ENCODE measurements at places on chromosomes 6 and 20. TPM values are rescaled to one million over a fixed set of nuclear protein-coding genes. Genes with fewer than 3 reads are reported as not detected.

CAGE1 gene
- total RNA-seq = 0.09 TPM

DNA sequence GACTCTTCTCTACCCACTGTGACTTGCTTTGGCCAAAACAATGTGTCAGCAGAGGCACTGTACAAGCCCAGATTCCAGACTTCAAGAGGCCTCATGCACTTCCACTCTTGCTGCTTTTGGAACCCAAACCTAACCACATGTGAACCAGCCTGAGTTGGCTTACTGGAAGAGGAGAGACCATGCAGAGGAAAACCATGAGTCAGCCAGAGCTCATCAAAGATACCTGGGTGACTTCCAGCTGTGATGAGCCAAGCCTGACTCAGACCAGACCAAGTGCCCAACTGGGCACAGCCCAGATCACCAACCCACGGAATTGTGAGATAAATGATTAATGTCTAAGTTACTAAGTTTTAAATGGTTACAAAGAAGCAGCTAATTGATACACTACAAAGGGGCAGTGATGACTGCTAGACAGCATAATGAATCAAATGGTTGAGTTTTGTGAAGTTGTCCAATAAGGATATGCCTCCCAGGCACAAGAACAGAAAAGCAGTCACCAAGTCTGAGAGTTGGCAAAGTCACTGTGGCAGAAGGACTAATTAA, 16.2 kb upstream of the BEND6 start:
- DNase-seq = no peak

GRCh38 chr6:169667716-169668115, 34.1 kb downstream of the WDR27 start:
- peak; percentile 37 for DNase-seq

DNA sequence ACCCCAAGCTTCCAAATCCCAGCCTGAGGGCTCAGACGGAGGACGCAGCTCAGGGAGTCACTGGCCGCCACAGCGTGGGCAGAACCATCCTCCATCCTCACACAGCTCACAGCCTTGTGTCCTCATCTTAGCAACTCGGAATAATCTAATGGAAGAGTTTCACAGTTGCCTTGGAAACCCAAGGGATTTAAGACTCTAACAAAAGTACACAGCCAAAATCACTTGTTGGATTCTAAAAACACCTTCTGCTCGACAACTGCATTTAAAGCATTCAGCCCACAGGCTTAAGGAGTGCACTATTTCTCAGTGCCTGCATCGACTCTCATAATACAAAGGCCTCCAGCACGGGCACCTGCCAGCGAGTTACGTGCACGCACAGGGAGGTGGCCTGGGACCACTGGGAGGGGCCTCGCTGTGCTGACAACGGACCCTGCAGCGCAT, 45.4 kb downstream of the ZBTB46 start:
- no peak for DNase-seq

BCLAF1 gene
- 230 TPM for total RNA-seq

GRCh38 chr6:110703010-110703905, 112.0 kb downstream of the CDK19 start:
- no peak for DNase-seq

- no peak for DNase-seq
These were observed 266.9 kb downstream of the TBC1D32 start for GRCh38 chr6:121067381-121067780.

AIF1 gene
- total RNA-seq = 9.8 TPM

DNA sequence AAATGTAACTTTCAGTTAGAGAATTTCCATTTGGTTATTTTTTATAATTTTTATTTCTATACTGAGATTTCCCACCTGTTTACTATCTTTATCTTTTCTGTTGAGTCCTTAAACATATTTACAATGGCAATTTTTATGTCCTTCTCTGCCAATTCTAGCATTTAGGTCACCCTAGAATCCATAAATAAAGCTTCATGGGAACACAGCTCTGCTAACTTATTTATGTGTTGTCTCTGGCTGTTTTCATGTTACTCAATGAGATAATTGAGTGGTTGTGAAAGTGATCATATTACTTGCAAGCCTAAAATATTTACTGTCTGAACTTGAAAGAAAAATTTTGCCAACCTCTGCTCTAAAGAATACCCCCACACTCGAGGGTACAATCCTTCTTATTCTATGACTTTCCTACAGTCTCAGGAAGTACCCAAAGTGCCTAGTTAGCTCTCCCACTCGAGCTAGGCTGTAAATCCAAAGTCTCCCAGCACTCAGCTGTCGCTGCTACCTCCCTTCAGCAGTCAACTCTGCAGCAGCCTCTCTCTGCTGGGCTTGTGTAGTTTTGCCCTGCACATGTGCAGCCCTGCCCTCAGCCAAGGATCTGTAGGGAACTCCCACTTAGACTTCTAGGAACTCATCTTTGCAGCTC, 53.5 kb upstream of the GCLC start:
- no peak for DNase-seq

DNA sequence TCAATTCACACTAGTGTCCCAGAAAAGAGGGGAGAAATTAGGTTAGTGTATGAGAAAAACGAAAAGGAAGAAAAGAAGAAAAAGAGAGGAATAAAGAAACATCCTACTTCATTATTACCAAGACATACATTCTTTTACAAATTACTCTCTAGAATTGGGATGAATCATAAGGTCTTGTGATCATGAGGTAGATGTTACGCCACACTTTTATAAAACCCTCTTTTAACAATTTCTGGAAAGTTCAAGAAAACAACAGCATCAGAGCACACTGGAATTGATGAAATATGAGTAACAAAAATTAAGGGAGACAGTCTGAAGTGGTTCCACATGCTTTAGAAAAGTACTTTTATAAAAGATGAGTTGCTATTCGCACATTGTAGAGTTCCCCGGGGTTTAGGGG, 32.6 kb upstream of the NRSN1 start:
- DNase-seq = no peak

DNA sequence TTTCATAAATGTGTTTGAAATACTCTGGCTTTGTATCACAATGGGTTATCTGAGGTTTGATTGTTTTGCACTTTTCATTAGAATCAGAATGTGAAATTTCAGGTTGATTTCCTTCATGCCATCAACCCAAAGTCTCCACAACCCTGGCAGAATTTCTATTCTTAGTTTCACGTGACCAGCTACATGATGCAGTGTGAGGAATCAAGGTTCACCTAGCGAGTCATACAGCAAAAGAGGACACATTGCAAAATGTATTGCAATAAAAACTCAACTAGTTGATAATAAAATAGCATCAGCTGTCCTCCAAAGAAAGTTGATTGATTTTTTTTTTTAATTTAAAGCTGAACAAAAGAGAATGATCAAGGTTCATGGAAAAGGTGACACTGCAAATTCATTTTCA, 2.2 kb downstream of the HAO1 start:
- no peak for DNase-seq

DNA sequence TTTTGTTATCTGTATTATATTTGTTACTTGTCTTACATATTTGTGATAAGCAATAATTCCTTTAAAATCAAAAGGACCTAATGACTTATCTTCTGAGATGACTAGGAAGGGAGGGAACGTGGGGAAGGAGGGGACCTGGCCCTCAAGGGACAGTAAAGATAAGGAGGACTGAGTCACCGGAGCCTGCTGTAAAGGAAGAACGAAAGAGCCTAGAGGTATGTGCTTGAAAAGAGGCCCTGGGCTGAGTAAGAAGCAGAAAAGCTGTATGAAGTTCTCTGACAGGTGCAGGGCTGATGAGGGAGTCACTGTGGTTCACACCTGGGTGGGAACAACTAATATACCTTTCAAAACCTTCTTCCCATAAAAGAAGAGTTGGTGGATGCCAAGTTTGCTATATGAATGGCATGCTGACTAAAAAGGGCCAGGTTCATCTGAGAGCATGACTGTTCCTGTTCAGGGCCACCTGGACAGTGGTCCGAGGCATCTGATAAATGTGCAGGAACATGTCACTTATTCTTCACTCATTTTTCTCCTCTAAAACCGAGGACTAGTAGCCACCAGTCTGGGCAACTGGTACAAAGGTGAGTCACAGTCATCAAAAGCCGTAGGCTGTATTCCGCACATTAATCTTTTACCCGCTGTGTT, 111.3 kb downstream of the TNFAIP3 start:
- no peak for DNase-seq

ASXL1 gene
- total RNA-seq = 25.6 TPM

SLC22A7 gene
- total RNA-seq = not detected

- DNase-seq = no peak
These were observed 3.0 kb downstream of the ROMO1 start for GRCh38 chr20:35702051-35702823.

- DNase-seq = no peak
These were observed 39.0 kb downstream of the DSE start for GRCh38 chr6:116409756-116410155.

- DNase-seq = no peak
These were observed 132.1 kb upstream of the SALL4 start for GRCh38 chr20:51934301-51935002.

DNA sequence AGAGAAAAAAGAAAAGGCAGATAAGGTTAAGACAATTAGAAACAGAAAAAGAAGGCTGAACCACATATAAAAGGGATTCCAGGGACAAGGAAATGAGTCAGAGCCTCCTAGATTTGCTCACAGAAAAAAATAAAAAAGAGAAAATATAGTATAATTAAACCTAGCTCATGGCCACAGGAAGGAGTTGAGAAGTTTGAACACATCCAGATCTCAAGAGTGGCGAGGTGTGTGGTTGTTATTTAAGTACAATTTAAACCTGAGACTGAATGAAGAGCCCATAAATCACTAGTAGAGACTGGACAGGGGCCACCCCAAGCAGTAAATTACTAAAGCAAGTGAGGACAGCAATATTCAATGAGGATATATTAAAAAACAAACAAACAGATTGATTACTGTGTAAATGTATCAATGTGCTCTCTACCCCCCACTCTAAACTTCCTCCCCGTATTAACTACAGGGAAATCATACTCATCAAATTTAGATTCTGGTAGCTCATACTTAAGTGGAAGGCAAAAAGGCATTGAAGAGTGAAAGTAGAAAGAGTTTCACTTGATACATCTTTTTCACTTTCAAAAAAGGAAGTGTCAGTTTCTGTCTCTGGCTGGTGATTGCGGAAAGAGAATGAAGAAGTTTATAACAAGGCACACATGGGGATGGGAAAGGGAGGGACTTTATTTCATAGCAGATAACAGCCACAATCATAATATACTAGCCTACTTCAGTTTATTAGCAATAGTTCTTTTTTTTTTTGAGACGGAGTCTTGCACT, 49.3 kb upstream of the SCAF8 start:
- no peak for DNase-seq

GRCh38 chr6:115969930-115970273, 90.8 kb downstream of the FRK start:
- DNase-seq = no peak

RIPOR2 gene
- total RNA-seq = 44.5 TPM

GRCh38 chr6:16205377-16206144, 32.8 kb upstream of the GMPR start:
- DNase-seq = no peak

DNA sequence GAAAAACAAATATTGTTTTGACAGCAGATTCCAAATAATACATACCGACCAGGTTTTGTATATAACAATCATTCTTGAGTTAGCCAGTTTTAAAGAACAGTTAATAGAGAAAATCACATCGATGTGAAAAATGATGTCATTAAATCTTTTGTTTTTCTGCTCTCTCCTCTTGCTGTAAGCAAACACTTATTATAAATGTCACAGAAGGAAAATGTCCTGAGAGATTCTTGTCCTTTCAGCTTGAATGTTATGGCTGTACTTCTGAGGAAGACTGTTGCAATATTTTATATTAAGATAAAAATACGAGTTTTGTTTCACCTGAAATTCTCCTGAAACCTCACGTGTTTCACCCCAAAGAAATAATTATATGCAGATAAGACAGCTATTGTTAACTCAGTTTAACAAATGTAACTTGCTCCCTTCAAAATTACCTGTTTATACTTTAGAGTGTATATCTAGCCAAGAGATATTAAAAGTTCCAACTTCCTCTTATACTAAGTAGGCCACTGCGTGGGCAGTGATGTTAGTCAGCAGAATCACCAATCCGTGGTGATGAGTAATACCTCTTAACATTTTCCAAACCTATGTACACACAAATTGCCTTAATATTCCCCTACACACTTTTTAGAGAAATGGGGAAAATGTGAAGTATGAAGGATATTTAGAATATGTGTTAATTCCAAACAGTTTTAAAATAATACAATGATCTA, 1111.4 kb upstream of the CITED2 start:
- no peak for DNase-seq

- DNase-seq = no peak
These were observed 53.1 kb downstream of the DSTN start for GRCh38 chr20:17622851-17623508.

- no peak for DNase-seq
These were observed 25.8 kb downstream of the BHLHE23 start for GRCh38 chr20:62980970-62981369.

RBM24 gene
- 0.38 TPM for total RNA-seq

GRCh38 chr6:105519954-105520353, 117.1 kb upstream of the PREP start:
- DNase-seq = no peak

DNA sequence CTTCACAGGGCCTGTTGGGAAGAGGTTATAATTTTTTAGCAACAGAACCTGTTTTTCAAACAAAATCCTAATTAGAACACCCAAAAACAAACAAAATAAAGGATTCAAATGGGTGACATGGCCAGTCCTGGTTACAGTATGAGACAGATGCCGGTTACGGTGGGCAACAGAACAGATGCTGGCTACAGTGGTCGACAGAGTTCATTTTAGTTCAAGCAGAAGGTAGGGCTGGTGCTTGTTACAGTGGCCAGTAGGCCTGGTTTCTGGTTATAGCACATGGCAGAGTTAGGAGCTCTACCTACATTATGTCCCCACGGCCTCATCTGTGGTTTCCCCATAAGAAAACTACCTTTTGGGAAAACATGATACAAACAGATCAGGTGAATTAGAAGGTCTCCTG, 327.7 kb downstream of the LAMA2 start:
- DNase-seq = no peak

PTCHD4 gene
- 0.33 TPM for total RNA-seq

DNA sequence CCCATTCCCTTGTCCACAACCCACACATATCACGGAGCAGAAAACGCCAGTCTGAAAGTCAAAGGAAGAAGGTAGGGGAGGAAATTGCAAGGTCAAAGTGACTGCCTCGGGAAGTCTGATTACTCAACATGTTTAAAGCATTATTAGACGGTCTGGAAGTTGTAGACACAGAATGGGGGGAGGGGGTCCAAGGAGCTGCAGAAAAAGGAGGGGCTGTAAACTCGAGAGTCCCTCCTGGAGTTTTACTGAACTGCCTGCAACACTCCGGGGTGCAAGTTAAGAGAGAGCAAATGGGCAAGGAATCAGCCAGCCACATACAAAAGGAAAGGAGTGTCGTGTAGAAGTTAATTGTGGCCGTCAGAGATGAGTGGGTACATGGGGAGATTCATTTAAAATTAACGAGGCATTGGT, 417.7 kb upstream of the JARID2 start:
- no peak for DNase-seq
